ENCODE measurements at places on chromosomes 1 and 21. TPM values are rescaled to one million over a fixed set of nuclear protein-coding genes. Genes with fewer than 3 reads are reported as not detected.

The ERVH48-1 gene
- total RNA-seq, result not detected

The OVAAL gene
- total RNA-seq, result not detected

DNA sequence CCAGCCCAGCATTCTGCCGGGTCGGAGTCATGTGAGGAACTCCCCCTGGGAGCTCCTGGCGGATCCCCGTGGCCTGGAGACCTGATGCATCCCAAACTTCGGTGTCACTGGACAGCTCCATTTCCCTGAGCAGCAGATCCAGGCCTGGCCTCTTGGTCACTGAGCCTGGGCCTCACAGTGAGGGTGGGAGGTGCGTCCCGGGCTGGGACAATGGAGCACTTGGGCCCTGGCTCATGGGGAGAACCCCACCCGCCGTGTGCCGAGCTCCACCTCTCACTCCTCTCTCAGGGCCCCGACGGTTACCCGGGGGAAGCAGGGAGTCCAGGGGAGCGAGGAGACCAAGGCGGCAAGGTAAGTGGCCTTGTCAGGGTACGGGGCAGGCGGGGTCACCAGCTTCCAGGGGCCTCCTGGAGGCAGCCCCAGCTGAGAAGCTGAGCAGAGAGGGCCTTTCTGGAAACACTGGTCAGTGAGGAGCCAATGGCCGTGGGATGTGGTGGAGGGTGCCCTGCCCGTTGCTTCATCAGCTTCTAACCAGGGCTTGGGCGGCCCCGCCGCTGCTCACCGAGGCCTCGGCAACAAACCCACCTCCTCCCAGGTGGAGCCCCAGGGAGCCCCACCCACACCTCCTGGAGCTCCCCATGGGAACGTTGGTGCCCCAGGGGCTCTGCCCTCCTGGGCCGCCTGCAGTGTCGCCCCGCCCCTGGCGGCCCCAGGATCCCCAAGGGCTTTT is 19.8 kb downstream of the COL6A2 start:
- no peak for DNase-seq

GRCh38 chr21:29279558-29279957 is 19.2 kb upstream of the BACH1 start:
- no peak for DNase-seq

DNA sequence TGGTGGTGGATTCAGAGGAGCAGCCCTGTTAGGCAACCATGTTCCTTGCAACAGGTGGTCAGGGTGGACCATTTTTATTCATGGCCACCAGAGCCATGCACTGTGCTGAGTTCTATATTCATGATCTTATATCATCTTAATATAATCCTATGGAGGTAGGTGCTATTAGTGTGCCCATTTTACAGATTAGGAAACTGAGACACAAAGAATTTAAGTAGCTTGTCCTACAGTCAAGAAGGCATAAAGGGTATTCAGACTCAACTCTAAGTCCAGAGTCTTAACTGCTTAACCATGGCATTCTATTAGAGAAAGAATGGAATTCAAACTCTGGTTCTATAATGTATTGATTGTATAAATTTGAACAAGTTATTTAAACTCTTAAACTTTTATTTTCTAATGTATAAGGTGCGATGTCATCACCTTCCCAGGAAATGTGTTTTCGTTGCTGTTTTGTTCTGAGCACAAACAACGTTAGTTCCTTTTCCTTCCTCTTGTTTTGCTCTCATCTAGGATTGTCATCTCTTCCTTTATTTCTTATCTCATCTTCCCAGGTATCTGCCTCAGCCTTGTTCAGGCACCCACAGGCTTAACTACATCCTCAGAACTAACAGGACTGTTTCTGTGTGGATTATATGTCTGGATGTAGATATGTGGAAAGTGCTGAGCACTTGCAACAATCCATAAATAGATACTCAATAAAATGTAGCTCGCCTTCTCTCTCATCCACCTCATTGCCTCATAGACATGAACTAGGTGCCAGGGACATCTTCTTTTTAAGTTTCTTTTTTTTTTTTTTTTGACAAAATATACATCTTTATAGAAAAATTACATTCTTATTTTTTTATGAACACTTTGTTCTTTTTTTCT is 207.1 kb downstream of the NFIA start:
- no peak for DNase-seq

- DNase-seq, result no peak
These were observed 156.2 kb downstream of the PLA2G4A start for GRCh38 chr1:186984959-186985358.

DNA sequence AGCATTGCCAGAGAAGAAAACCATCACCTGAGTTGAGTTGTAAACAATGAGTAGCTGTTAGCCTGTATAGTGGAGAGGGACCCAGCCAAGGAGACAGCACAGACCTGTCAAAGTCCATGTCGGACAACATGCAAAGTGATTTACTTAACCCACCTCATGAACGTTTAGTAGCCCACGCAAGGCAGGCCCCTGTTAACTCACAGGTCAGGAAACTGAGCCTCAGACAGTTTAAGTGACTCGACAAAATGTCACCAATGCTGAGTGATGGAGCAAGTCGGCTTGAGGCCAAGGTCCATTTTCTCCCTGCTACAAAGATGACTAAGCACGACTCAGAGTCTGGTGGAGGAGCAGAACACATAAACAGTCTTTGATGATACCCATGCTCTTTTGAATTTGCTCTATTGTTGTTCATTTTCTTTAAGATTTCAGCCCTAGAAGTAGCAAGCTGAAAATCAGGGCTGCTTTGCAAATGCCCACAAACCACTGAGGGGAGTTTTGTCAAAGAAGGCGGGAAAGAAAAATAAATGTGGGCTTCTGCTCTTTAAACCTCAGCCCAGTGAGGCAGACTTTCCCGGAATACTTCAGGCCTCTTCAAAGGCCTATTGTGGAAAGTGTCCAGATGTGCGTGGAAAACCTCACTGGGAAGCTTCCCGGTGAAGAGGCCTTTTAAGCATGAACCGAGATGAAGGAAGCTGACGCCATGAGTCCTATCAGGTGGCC is 83.8 kb upstream of the HOOK1 start:
- DNase-seq, result peak; percentile 83

DNA sequence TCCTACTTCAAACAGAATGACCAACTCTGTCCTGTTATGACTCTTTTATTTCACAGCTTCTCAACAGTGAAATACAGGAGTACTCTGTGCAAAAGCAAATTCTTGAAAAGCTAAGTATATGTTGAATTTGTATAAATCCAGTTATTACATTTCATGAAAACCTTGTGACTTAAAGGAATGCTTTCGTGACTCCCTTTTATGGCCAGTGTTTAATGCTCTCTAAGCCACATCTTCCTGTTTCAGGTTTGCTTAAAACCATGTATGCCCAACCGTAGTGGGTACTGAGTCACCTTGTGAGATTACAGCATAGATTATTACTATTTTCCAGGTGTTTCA is 40.2 kb upstream of the KIF1B start:
- DNase-seq, result no peak

DNA sequence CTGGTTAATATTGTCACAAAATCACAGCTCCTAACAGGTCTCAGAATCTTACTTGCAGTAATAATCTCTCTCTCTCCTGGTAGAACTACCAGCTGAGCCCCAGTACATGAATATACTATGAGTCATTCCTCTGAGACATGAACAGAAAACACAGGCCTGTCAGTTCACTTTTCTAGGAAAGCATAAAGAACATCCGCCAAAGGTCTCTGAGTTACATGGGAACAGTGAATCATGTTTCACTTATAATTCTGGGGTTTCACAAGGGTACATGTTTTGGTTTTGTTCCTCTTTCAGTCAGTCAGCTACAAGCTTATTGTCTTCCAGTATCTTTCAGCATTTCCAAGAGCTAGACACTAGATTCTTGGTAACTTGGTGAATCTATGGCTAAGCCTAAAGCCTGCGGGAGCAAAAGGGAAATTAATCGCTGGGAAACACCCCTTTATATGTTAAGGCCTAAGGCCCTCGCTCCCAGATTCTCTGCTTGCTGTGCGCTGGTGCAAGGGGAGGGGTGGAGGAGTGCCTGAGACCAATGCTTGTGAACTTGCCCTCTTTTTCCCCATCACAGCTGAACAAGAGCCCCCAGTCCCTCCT is 31.7 kb downstream of the IFNGR2 start:
- peak; percentile 93 for DNase-seq

Measured in A172 (cell line).